ENCODE measurements at places on chromosomes 1 and 21. TPM values are rescaled to one million over a fixed set of nuclear protein-coding genes. Genes with fewer than 3 reads are reported as not detected.

The SMIM11 gene
- 12.1 TPM for total RNA-seq

The CEPT1 gene
- 49.1 TPM for total RNA-seq

The DYNLT5 gene
- total RNA-seq, result not detected

The CADM3 gene
- total RNA-seq, result not detected

The TEX38 gene
- not detected for total RNA-seq

The NTRK1 gene
- not detected for total RNA-seq

DNA sequence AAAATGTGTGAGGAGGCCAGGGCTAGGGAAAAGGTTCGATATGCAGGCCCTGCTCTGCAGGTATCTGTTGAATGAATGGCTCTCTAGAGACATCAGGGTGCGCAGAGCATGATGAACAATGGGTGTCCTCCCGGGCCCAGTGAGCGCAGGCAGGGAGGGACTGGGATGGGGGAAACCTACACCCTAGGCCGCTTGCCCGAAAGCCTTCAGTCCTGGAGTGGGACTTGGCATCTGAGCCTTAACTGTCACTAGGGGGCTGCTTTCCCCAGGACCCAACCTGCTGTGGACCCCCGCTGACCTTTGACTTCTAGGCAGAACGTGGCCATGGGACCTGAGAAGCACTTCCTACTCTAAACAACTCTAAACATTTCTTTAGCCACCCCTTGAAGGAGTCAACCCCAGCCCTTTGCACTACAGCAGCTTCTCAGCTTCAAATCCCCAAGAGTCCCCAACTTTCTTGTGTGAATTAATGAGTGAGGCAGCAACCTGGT lies 444 bp upstream of the MAP3K6 start:
- no peak overlapping the region for H3K4me3 ChIP-seq
- no peaks in the 10 kb centered on the region for H3K36me3 ChIP-seq
- H3K27me3 ChIP-seq, result no peaks in the 10 kb centered on the region
- no peak overlapping the region for H3K27ac ChIP-seq
- DNase-seq, result no peak
- peaks cover 18% of the 10 kb centered on the region for H3K4me1 ChIP-seq

DNA sequence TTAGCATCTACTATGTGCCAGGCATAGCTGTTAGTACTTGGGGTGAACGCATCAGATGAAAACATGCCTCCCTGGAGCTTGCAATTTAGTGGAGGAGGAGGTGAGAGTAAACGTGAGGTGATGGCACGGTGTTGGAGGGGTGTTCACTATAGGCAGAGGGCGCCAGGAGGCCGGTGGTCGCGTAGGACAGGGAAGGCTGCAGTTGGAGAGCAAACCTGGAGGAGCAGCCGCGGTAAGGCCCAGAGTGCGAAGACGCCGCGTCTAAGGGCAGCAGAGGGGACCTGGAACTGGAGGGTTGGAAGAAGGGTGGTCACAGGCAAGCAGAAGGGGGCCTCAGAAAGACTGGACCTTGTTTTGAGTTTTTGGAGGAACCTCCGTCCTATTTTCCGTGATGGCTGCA lies 30.2 kb upstream of the TRIM17 start:
- no peak for DNase-seq
- H3K4me3 ChIP-seq, result no peak overlapping the region
- no peaks in the 10 kb centered on the region for H3K36me3 ChIP-seq
- H3K4me1 ChIP-seq, result peaks cover 12% of the 10 kb centered on the region
- H3K27ac ChIP-seq, result no peak overlapping the region

DNA sequence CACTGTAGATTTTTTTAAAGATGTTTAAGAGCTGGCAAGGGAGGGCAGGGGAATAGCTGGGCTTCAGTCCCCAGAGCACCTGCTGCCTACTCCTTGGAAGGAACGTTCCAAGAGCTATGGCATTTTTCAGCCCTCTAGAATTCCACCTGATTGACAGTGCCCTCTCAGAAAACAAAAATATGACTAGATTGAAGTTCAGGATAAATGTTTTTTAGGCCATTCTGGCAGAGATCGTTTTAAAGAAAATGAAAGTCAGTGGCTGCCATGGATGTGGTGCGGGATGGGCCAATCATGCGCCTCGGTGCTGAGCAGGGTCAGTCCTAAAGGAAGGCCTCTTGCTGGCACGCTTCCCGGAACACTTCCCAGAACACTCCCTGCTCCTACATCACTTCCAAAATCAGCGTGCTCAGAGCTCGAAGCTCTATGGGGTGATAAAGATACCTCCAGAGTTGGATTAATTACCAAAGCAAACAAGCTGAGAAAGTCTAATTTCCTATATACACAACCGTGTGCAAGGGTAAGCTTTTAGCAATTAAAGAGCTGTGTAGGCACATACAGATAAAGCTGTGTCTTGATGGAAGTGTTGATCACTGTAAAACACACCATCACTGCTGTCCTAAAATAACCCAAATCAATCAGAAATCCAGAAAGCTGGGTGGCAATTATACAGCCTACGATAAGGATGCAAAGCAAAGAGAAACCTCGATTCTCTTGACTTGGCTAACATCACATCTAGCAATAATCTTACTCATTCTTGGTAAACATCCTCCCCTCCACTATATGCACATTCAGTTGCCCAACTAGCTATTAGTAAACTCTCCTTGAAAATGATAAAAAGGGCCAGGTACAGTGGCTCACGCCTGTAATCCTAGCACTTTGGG lies 34.6 kb downstream of the TGFBR3 start:
- no peaks in the 10 kb centered on the region for H3K36me3 ChIP-seq
- peaks cover under 1% of the 10 kb centered on the region for H3K4me1 ChIP-seq
- H3K27me3 ChIP-seq, result no peaks in the 10 kb centered on the region
- no peak for DNase-seq
- no peak overlapping the region for H3K4me3 ChIP-seq
- no peak overlapping the region for H3K27ac ChIP-seq

DNA sequence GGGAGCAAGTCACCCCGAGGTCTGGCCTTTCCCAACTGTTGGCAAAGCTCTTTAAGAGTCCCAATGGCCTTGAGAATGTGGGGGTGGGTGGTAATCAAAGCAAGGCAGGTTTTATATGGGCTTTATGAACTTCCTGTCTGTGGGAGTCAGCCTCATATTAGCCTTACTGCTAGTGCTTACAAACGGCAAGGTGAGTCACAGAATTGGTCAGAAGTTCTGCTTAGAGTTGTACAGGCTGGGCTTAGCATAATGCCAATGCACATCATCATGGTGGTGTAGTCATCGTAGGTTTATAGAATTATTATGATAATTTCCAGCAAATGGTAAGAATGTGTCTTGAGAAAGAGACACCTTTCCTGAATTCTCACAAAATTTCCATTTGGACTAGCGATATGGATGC lies 192.7 kb upstream of the KIAA0040 start:
- no peaks in the 10 kb centered on the region for H3K36me3 ChIP-seq
- no peaks in the 10 kb centered on the region for H3K27me3 ChIP-seq
- no peak overlapping the region for H3K27ac ChIP-seq

DNA sequence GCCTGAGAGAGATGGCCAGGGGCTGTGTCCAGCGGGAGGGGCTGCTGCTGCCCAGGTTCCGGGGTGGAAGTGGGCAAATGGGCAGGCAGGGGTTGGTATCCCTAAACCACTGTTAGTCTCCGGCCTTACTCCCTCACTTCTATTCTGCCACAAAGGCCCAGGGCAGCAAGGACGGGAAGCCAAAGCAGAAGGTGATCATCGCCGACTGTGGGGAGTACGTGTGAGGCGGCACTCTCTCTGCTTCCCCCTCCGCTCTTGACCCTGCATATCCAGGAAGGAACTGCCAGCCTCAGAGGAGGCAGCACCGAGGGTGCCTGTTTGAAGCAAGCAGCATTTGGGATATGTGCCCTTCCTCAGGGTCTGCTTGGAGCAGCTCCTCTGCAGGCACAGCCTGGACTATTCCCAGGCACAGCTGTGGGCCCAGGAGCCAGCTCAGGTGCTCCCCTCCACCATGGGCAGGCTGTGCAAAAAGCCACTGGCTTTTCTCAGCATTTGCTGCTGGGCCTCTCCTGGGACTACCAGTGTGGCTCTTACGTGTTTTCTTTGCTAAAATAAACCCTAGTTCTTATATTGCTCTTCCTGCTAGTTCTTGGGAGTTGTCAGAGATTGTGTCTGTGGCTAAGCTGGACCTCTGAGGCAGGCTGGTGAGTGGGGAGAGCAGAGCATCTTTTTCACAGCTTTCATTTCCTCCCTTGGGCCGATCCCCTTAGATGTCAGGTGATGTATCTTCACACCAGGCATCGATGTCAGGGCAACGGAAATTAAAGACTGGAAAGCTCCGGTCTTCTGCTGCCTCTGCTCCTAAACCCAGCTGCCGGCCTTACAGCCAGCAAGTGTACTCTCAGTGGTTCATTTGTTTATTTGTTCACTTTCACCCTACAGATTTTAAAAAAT lies 14.7 kb downstream of the PPIE start:
- H3K27ac ChIP-seq, result no peak overlapping the region
- H3K4me3 ChIP-seq, result no peak overlapping the region
- peaks cover 88% of the 10 kb centered on the region for H3K36me3 ChIP-seq
- no peaks in the 10 kb centered on the region for H3K27me3 ChIP-seq
- no peak for DNase-seq

- DNase-seq, result no peak
- H3K4me1 ChIP-seq, result no peaks in the 10 kb centered on the region
- no peaks in the 10 kb centered on the region for H3K27me3 ChIP-seq
- H3K36me3 ChIP-seq, result no peaks in the 10 kb centered on the region
- no peak overlapping the region for H3K27ac ChIP-seq
Observed at GRCh38 chr1:118039170-118039569, 109.6 kb downstream of the WDR3 start.

DNA sequence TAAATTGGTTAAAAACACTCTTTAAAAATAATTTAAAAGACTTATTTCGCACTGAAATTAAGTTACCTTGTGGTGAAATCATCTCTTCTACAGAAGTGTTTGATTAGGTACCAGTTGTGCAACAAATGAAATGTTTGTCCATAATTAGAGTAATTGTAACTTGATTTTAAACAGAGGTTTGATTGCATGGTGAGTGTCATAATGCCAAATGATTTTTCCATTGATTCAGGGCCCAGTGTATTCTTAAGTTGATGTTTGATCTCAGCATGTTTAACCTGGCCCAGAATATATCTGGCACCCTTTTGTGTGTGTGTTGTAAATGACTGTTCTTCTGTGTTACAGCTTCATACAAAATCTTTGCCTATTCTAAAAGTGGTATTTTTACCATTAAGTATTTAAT lies 28.5 kb downstream of the LRRC8B start:
- H3K4me3 ChIP-seq, result no peak overlapping the region
- H3K36me3 ChIP-seq, result no peaks in the 10 kb centered on the region
- no peak overlapping the region for H3K27ac ChIP-seq
- no peak for DNase-seq
- H3K4me1 ChIP-seq, result peaks cover 23% of the 10 kb centered on the region

GRCh38 chr1:65360648-65361047 lies 51.3 kb downstream of the DNAJC6 start:
- no peaks in the 10 kb centered on the region for H3K4me1 ChIP-seq
- no peak overlapping the region for H3K4me3 ChIP-seq
- H3K27ac ChIP-seq, result no peak overlapping the region
- no peak for DNase-seq
- no peaks in the 10 kb centered on the region for H3K36me3 ChIP-seq

DNA sequence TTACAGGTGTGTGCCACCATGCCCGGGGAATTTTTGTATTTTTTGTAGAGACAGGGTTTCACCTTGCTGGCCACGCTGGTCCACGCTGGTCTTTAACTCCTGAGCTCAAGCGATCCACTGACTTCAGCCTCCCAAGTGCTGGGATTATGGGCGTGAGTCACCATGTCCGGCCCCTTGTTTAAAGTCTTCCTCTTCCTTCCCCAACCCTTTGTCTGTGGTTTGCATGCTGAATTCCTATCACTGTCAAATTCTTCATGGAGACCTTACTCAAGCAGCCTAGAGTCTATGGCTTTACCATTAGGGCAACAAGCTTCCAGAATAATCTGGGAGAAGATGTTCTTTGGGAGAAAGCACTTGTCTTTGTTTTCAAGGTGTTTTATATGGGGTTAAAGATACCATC lies 34.7 kb downstream of the B3GALT5 start:
- no peaks in the 10 kb centered on the region for H3K36me3 ChIP-seq
- DNase-seq, result no peak
- no peak overlapping the region for H3K4me3 ChIP-seq
- H3K27me3 ChIP-seq, result no peaks in the 10 kb centered on the region
- no peak overlapping the region for H3K27ac ChIP-seq
- H3K4me1 ChIP-seq, result no peaks in the 10 kb centered on the region

DNA sequence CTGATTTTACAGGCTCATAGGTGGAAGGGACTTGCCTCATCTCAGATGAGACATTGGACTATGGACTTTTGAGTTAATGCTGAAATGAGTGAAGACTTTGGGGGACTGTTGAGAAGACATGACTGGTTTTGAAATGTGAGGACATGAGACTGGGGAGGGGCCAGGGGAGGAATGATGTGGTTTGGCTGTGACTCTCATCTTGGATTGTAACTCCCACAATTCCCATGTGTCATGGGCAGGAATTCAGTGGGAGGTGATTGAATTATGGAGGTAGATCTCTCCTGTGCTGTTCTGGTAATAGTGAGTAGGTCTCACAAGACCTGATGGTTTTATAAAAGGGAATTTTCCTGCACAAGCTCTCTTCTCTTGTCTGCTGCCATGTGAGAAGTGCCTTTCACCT lies 20.8 kb downstream of the SCYL3 start:
- H3K4me3 ChIP-seq, result no peak overlapping the region
- H3K4me1 ChIP-seq, result no peaks in the 10 kb centered on the region
- no peak for DNase-seq
- H3K36me3 ChIP-seq, result peaks cover 67% of the 10 kb centered on the region
- no peaks in the 10 kb centered on the region for H3K27me3 ChIP-seq

GRCh38 chr1:119462964-119463363 lies 44.0 kb upstream of the HSD3B1 start:
- no peak overlapping the region for H3K4me3 ChIP-seq
- no peaks in the 10 kb centered on the region for H3K36me3 ChIP-seq
- no peaks in the 10 kb centered on the region for H3K4me1 ChIP-seq
- H3K27me3 ChIP-seq, result no peaks in the 10 kb centered on the region
- DNase-seq, result no peak

DNA sequence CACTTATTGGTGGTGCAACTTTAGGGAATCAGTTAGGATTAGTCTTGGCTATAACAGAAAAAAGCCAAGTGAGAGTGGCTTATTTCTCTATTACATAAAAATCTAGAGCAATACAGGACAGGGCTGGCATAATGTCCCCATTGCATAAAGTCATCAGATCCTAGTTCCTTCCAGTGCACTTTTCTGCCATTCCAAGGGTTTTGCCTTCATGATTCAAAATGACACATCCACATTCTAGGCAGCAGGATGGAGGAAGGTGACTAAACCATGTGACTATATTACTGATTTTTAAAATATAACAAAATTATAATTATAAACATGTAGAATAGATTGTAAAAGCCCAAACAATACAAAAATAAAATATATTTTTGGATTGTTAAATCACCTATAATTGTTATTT lies 18.8 kb downstream of the JUN start:
- H3K4me1 ChIP-seq, result no peaks in the 10 kb centered on the region
- H3K27ac ChIP-seq, result no peak overlapping the region
- no peaks in the 10 kb centered on the region for H3K27me3 ChIP-seq
- H3K36me3 ChIP-seq, result no peaks in the 10 kb centered on the region

DNA sequence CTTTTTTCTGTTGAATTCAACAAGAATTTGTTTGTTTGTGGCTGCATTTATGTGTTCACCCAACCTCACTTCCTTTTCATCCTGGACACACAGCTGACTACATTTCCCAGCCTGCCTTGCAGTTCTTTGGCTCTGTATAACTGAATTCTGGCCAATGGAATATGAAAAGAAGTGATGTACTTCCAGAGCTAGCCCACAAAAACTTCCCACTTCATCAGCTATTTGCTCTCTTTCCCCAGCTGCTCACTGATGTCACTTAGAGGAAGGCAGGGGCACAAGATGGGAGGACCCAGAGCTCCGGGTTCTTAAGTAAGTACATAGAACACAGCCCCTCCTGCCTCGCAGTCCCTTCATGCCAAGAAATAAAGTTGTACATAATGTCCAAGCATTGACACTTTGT lies 235.0 kb upstream of the FGGY start:
- DNase-seq, result no peak
- H3K4me1 ChIP-seq, result peaks cover 19% of the 10 kb centered on the region
- H3K27me3 ChIP-seq, result no peaks in the 10 kb centered on the region
- no peak overlapping the region for H3K27ac ChIP-seq
